ENCODE measurements at places on chromosomes 16 and 17.

DNA sequence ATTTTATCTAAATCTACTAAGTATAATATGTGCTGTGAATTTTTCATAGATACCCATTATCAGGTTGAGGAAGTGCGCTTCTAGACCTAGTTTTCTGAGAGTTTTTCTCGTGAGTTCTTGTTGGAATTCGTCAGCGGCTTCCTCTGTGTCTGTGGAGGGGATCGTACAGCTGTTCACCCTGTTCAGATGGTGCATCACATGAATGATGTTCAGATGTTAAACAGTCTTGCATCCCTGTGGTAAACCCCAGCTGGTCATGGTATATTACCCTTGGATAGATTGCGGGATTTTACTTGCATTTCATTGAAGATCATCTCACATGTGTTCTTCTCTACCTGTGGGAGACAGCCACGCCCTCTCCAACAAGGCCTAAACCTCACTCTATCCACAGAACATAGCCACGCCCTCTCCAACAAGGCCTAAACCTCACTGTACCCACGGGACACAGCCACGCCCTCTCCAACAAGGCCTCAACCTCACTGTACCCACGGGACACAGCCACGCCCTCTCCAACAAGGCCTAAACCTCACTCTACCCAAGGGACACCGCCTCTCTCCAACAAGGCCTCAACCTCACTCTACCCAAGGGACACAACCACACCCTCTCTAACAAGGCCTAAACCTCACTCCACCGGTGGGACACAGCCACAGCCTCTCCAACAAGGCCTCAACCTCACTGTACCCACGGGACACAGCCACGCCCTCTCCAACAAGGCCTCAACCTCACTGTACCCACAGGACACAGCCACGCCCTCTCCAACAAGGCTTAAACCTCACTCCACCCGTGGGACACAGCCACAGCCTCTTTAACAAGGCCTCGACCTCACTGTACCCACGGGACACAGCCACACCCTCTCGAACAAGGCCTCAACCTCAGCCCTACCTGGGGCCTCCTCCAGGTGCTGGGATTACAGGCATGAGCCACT is 180.2 kb upstream of the CHMP6 start:
- DNase-seq = no peak
- no peak overlapping the region for H3K4me3 ChIP-seq
- no peaks in the 10 kb centered on the region for H3K27me3 ChIP-seq
- no peaks in the 10 kb centered on the region for H3K36me3 ChIP-seq
- H3K4me1 ChIP-seq = no peaks in the 10 kb centered on the region
- no peak overlapping the region for H3K27ac ChIP-seq

GRCh38 chr17:73423806-73424205 is 112.0 kb upstream of the CDC42EP4 start:
- no peaks in the 10 kb centered on the region for H3K27me3 ChIP-seq
- DNase-seq = no peak
- no peaks in the 10 kb centered on the region for H3K4me1 ChIP-seq
- no peak overlapping the region for H3K27ac ChIP-seq
- no peak overlapping the region for H3K4me3 ChIP-seq

GRCh38 chr17:17189559-17189958 is 16.6 kb downstream of the PLD6 start:
- H3K36me3 ChIP-seq = no peaks in the 10 kb centered on the region
- no peak overlapping the region for H3K4me3 ChIP-seq
- DNase-seq = no peak
- no peak overlapping the region for H3K27ac ChIP-seq
- no peaks in the 10 kb centered on the region for H3K27me3 ChIP-seq

DNA sequence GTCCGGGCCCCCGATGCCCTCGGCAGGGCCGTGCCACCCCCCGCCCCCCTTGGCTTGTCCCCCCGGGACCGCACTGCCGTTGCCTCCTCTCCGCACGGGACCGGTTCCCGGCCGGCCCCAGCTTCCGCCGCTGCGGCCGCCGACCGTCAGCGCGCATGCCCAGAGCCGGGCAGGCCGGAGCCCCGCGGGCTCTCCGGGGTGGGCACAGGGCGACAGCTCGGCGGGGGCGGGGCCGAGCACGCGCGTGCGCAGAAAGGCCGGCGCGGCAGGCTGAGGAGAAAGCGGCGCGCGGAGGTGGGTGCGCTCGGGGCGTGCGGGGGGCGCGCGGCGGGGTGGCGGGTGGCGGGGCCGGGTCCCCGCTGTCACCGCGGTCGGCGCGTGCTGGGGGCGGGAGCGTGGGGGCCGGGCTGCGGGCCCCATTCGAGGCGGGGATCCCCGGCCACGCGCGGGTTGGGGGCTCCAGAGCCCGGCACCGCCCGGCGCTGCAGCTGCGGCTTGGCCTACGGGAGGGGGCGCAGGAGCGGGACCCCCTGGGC is at the start of gene TBC1D24:
Gene TBC1D24, plus strand, starts transcription at position 251 of the 536 bp plus-strand sequence. CDS start 21,022 bp downstream, outside the sequence.
- H3K4me1 ChIP-seq = peaks cover 17% of the 10 kb centered on the region
- H3K4me3 ChIP-seq = peak within 1 kb of the TSS; percentile 70
- peak; percentile 87 for DNase-seq
- H3K36me3 ChIP-seq = no peaks in the 10 kb centered on the region

DNA sequence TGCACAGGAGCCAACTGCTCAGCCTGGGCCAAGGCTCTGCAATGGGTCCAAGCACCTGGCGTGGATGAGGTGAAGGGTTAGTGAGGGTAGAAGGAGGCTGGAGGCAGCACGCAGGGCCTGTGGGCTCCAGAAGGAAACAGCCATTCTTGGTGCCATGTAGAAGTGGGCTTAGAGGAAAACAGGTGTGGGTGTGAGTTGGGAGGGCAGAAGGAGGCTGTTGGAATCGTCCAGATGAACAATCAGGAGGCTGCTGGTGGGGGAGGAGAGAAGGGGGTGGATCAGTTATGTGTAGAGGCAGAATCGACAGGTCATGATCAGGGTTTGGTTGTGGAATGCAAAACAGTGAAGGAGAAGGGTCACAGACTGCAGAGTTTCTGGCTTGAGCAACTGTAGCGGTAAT is 51.7 kb upstream of the ALDH3A2 start:
- no peaks in the 10 kb centered on the region for H3K36me3 ChIP-seq
- H3K4me3 ChIP-seq = no peak overlapping the region
- H3K27me3 ChIP-seq = no peaks in the 10 kb centered on the region
- H3K4me1 ChIP-seq = no peaks in the 10 kb centered on the region
- H3K27ac ChIP-seq = no peak overlapping the region
- no peak for DNase-seq

- H3K27ac ChIP-seq = no peak overlapping the region
- H3K4me3 ChIP-seq = no peak overlapping the region
- no peaks in the 10 kb centered on the region for H3K36me3 ChIP-seq
These were observed 606.8 kb upstream of the CDH11 start for GRCh38 chr16:65728652-65729051.

DNA sequence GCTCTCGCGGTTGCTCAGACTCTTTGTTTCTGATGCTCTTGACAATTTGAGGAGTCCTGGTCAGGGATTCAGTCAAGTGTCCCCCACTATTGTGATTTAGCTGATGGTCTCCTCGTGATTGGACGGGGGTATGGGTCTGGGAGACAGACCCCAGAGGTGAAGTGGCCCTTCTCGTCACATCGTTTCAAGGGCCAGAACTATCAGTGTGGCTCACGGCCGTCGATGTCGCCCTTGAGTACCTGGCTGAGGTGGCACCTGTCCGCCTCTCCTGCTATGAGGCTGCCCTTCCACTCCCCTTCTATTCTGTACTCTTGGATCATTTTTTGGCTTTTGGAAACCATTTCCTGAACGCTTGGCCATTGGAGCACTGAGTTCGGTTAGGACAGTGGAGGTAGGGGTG is 7.4 kb upstream of the MEAK7 start:
- no peak for DNase-seq
- H3K36me3 ChIP-seq = no peaks in the 10 kb centered on the region
- no peaks in the 10 kb centered on the region for H3K4me1 ChIP-seq
- no peaks in the 10 kb centered on the region for H3K27me3 ChIP-seq

- H3K27ac ChIP-seq = no peak overlapping the region
- DNase-seq = no peak
- H3K4me1 ChIP-seq = no peaks in the 10 kb centered on the region
These were observed 23.6 kb downstream of the TANGO6 start for GRCh38 chr16:68866933-68867332.

DNA sequence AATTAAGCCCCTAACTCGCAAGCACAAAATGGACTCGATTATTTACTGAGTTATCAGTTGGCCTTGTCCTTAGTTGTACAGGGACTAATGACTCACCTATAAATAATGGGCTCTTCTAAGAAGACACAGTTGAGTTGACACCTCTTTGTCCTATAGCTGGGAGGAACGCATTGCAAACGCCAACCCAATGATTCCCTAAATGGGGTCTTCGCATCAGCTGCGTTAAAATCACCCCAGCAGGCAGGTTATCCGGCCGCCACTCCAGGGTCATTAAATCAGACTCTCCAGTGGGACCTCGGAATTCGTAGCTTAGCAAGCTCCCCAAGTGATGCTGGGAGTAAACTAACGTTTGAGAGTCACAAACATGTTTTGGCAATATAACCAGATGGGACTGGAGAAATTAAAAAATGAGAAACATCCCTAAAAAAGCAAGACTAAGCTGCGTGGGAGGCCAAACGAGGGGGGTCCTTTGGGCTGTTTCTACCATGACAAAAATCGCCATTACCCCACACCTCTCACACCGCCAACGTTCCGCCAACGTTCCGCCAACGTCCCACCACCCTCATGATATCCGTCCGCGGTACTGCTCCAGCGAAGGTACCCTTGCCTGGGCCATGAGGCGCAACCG is 932 bp upstream of the NFE2L1 start:
- H3K27ac ChIP-seq = peak overlapping the region; percentile 95
- H3K27me3 ChIP-seq = no peaks in the 10 kb centered on the region
- DNase-seq = no peak
- peak overlapping the region; percentile 65 for H3K4me3 ChIP-seq
- peaks cover 30% of the 10 kb centered on the region for H3K4me1 ChIP-seq

- no peaks in the 10 kb centered on the region for H3K27me3 ChIP-seq
- no peak overlapping the region for H3K4me3 ChIP-seq
- DNase-seq = peak; percentile 65
- peaks cover 8% of the 10 kb centered on the region for H3K4me1 ChIP-seq
- H3K27ac ChIP-seq = no peak overlapping the region
These were observed 12.6 kb upstream of the TCF25 start for GRCh38 chr16:89860747-89861304.

DNA sequence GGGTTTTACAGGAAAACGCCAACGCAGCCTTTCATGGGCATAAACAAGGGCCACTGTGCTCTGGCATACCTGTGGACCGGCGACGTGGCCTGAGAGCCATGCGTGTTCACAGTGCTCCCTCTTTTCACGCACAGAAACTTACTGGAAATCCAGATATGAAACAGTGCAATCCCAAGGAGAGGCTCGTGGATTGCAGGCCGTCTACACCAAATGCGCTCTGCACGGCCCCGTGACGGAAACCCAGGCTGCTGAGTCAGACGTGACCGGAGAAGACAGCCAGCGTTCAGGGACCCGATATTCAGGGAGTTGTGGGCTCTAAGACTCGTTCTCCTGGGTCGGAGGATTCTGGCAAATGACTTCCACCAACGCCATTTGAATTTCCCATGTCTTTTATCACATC is 129.2 kb downstream of the FOXL1 start:
- no peak overlapping the region for H3K4me3 ChIP-seq
- H3K27ac ChIP-seq = no peak overlapping the region
- no peak for DNase-seq
- H3K36me3 ChIP-seq = no peaks in the 10 kb centered on the region
- H3K27me3 ChIP-seq = no peaks in the 10 kb centered on the region

GRCh38 chr17:48213797-48214196 is 106.2 kb downstream of the SNX11 start:
- no peak for DNase-seq
- H3K36me3 ChIP-seq = no peaks in the 10 kb centered on the region
- H3K4me3 ChIP-seq = no peak overlapping the region
- H3K27me3 ChIP-seq = no peaks in the 10 kb centered on the region
- no peaks in the 10 kb centered on the region for H3K4me1 ChIP-seq

- H3K27me3 ChIP-seq = no peaks in the 10 kb centered on the region
- no peaks in the 10 kb centered on the region for H3K36me3 ChIP-seq
- no peak overlapping the region for H3K27ac ChIP-seq
- H3K4me1 ChIP-seq = no peaks in the 10 kb centered on the region
- no peak for DNase-seq
- H3K4me3 ChIP-seq = no peak overlapping the region
These were observed 15.7 kb downstream of the USP43 start for GRCh38 chr17:9661027-9661426.

- no peak overlapping the region for H3K4me3 ChIP-seq
- H3K27me3 ChIP-seq = no peaks in the 10 kb centered on the region
- H3K36me3 ChIP-seq = no peaks in the 10 kb centered on the region
- no peaks in the 10 kb centered on the region for H3K4me1 ChIP-seq
These were observed 175.9 kb downstream of the SPECC1 start for GRCh38 chr17:20184977-20185619.

DNA sequence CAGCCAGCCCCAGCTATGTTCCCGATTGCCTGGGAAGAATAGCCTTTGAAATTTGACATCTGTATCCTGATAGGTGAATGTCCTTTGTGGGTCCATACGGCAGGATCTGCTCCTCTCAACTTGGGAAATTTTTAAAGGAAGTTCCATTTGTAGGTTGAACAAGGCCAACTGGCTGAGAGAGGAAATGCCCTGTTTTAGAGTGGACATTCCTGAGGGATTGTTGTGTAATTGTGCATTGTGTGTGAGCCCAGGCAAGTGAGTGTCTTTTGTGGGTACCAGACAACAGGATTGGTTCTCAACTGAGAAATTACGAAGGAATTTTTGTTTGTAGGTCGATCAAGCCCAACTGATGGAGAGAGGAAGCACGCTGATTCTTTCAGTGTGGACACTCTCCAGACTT is 2.6 kb upstream of the CPHXL2 start:
- no peaks in the 10 kb centered on the region for H3K36me3 ChIP-seq
- H3K27ac ChIP-seq = no peak overlapping the region
- no peak for DNase-seq
- no peaks in the 10 kb centered on the region for H3K4me1 ChIP-seq
- no peak overlapping the region for H3K4me3 ChIP-seq

- no peak overlapping the region for H3K4me3 ChIP-seq
- H3K27me3 ChIP-seq = no peaks in the 10 kb centered on the region
- no peak overlapping the region for H3K27ac ChIP-seq
These were observed 1316.2 kb downstream of the CDH8 start for GRCh38 chr16:60720060-60720459.

- no peak overlapping the region for H3K27ac ChIP-seq
- H3K27me3 ChIP-seq = no peaks in the 10 kb centered on the region
- DNase-seq = no peak
- no peaks in the 10 kb centered on the region for H3K4me1 ChIP-seq
- no peaks in the 10 kb centered on the region for H3K36me3 ChIP-seq
These were observed 624.5 kb downstream of the TOX3 start for GRCh38 chr16:51922476-51922875.
